Inflammatory macrophage (primary cell): ENCODE measurements at places on chromosomes 12 and 14.

DNA sequence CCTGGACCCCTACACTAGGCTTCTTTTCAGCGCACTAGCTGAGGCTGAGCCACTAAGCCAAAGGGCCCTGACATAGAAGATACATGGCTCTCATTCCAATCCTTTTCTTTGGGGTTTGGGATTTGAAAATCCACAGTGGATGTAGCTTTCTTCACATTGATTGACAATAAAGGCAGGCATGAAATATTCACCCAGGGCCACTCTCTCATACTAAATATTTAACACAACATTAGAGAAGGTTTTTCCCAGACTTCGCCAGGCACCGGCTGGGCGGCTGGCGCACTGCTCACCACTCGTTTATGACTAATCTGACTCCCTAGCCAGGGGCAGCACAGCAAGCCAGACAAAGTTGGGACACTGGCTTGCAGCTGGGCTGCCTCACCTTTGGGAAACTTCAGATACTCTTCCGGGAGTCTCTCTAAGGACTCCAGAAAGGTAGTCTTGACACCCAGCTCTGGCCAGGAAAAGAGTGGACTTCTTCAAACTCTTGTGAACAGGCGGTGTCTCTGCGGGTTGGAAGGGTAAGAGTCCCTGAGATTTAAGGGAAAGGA, 699 bp upstream of the HOXC11 start:
- no peak for DNase-seq

DNA sequence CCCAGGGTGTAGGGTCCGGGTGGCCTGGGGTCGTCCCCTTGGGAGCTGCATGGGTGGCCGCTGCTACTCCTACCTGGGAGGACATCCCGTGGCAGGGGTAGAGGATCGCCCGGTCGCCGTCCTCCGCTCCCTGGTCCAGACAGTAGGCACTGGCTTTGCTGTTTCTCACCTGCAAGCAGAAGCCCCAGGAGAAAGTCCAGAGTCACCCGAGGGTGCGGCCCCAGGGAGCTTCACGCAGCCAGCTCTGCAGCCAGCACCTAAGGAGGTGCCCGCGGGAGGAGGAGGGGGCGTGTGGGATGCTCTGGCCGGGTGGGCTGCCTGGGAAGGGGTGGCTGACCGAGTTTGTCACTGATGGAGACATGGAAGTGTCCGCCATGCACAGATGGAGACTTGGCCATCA, 54.8 kb downstream of the NOC4L start:
- DNase-seq, result no peak

DNA sequence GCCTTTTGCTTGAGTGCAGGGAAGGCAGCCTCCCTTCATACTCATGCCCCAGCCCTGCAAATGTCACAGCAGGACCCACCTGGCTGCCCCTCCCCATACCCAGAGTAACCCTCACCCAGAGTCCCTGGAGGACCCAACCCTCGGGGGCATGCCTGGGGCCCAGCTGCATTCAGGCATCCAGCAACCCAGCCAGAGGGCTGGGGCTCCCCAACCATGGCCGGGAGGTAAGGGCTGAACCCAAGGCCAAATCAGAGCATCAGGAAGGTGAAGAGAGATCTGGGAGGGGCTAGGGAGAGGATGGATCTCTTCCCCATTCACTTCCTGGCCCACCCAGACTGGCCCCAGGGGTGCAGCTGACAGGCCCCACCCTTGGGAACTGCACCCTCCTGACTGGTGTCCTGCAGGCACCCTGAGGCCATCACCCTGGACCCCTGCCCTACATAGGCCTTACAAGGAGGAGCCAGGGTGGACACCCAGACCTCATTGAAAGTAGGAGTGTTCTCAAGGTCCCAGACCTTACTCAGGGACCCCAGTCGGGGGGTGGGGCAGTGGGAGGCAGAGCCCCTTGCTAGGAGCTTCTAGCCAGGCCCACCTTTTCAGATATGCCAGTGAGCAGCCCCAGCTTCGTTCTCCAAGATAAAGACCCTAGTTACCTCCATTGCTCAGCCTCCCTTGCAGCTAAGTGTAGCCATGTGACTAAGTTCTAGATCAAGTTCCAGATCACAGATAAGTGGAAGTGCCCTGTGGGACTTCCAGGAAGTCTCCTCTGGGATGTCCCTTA, 849 bp upstream of the PLD4 start:
- DNase-seq, result no peak

DNA sequence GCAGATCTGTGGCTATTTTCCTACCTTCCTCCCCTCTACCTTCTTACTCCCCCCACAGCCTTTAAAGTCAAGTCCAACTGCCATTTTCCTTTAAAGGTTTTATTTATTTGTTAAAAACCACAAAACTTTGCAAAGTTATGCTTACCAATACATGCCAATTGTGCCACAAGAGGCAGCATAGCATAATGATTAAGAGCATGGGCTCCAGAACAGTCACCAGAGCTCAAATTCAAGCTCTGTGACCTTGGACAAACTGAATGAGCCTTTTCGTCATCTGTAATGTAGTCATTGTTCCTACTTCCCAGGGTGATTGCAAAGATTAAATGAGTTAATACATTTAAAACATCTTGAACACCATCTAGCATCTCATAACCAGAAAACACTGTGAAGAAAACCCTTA, 13.0 kb upstream of the FMNL3 start:
- peak; percentile 21 for DNase-seq

GRCh38 chr12:121796855-121797751, 3.6 kb upstream of the RHOF start:
- peak; percentile 72 for DNase-seq

GRCh38 chr12:64236549-64236948, 14.5 kb upstream of the KICS2 start:
- peak; percentile 7 for DNase-seq

- DNase-seq, result no peak
Observed at GRCh38 chr14:104110491-104111209, 25.1 kb downstream of the ASPG start.

- DNase-seq, result no peak
Observed at GRCh38 chr12:89475203-89475990, 49.2 kb downstream of the GALNT4 start.

DNA sequence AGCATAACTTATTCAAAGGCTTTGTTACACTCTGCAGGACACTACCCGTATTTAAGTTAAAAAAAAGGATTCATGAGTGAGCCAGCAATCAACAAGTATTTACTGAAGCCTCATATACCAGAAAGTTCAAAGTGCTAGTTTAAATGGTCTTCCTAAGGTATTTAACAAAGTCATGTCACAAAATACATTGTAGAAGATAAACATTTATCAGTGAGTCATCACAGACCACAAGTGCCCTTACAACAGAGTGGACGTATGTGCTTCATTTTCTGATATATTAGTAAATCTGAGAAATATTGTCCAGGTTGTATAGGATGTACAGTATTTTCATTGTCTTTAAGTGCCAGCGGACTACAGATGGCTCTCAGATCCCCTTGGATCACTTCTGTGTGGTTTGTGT, 24.2 kb downstream of the FLRT2 start:
- no peak for DNase-seq

DNA sequence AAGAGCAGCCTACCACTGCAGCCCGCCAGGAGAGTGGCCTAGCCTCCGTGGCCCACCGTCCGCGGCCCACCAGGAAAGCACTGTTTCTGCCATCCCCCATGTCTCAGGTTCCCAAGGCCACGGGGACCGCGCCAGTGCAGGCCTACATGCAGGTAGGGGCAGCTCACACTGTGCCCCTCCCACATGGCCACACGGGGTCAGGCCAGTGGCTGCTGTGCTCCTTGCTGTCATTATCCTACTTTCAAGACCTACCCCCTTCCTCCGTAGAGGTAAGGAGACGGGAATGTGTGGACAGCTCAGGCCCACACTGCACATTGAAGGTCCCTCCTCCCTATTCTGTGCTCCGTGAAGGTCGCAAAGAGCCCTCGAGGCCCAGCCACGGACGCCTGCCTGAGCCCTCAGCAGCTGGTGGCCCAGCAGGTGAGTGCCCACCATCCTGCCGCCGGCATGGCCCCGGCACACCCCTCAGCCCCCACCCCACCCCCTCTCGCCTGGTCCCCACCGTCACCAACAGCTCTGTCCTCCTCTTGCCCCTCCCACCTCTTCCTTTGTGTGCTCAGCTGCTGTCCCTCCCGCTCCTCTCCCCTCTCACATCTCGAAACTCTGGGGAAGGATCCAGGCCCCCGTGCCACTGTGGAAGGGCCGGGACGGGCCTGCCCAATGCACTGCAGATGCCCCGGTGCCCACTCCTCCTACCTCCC, 10.0 kb downstream of the DDX51 start:
- DNase-seq, result no peak

- no peak for DNase-seq
Observed at GRCh38 chr14:37587881-37588666, 7.0 kb downstream of the FOXA1 start.
